ENCODE measurements at places on chromosomes 4 and X.

DNA sequence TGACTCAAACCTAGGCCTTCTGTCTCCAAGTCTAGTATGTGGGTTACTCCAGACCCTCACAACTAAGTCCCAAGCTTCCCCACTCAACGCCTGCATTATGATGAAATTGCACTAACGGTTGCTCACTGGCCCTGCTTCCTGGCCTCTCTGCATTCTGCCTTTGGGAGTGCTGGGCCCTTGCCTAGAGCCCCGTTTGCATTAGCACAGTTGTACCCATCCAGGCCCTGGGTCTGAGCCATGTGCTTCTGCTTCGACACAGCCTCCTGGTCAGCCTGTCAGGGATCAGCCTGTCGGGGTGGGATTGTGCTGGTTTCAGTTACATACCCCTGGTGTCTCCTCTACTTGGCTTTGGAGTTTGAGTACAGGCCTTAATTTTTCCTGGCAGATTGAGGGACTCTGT is 58.4 kb downstream of the DCUN1D4 start:
- no peak for DNase-seq

- DNase-seq = no peak
Measured at GRCh38 chr4:2273657-2274319, 11.9 kb upstream of the MXD4 start.

DNA sequence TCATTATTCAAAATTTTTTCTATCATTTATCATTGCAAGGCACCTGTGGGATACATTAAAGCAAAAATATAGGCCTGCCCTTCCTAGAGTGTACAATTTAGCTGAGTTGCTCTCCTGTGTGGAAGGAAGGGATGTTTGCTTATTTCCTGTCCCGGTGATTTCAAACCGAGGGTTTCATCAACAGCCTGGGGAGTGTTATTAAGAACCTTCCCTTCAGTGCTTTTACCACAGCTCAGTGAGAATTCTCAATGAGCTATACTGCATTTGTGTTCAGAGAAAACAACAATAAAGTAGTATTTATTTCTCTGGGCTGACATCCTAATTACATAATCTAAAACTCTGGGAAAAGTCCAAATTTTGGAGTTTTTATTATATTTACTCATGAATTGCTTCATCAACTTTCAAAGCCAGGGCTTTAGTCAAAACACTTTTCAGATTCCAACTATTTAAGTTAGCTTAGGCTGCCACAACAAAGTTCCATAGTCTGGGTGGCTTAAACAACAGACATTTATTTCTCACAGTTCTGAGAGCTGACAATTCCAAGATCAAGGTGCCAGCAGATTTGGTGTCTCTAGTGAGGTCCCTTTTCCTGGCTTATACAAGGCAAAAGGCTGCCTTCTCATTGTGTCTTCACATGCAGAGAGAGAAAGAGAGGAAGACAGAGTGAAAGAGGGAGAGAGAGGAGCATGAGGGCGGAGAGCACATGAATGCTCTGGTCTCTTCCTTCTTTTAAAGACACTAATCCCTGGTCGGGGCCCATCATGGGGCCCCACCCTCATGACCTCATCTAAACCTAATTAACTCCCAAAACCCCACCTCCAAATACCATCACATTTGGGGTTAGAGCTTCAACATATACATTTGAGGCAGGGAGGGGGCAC is 62.6 kb downstream of the MMRN1 start:
- no peak for DNase-seq

DNA sequence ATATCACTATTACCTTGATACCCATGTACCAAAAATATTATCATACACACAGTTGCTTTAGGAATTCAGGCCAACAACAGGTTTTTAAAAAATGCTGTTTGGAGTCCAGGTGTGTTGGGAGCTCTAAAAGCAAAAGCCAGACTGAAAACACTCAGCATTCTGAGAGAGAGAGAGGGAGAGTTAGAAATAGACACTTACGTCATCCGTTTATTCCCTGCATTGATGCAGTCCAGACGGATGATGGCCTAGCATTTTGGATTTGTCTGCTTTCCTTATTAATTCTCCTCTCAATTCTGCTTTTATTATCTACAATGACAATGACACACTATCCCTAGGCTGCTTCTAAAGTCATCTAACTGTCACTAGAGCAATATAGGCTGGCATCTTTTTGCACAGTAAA is 358.3 kb upstream of the BOD1L1 start:
- DNase-seq = no peak

DNA sequence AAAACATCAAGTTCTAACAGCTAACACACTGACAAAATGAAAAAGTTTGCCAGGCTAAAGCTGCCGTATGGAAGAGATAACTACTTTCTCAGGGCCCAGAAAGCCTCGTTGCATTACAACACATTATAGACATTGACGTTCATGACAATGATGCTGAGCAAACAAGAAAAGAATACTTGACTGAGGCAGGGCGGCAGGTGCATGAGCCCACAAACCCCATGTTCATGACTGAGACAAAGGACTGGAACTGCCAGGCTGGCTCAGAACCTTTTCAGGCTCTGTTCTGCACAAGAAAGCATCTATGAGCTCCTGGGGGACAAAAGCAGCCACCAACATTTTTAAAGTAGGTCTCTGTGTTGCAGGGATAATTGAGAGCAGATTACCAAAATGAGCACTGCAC is 13.6 kb downstream of the TLR6 start:
- no peak for DNase-seq

DNA sequence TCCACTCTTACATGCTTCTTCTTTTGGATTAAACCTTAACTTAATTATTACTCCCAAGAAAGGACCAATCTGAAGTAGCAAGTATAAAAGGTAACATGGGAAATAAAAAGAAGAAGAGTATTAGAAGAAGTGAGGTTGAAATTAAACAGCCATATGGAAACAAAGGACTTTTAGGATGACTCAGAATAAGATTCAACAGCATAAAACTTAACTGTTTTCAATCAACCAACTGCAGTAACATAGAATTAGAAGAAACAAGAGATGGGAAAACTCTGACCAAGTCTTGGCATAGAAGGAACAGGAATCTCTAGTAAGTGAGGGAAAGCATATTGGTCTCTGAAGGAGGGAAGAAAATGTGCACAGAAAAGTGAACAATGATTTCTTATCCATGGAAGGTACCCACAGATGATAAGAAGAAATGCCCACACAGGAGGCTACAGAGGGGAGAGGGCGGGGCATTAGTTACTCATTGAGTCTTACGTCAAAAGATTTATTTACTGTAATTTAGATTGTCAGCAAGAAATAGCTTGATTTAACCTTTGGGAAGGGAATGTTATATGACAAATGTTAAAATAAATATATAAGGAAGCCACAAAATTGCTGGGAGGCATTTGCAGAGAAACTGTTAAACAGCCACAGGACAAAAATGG is 177.3 kb downstream of the BANK1 start:
- DNase-seq = no peak

GRCh38 chr4:84878546-84878945 is 87.9 kb downstream of the WDFY3 start:
- no peak for DNase-seq

- DNase-seq = no peak
Measured at GRCh38 chrX:46168254-46168653, 377.0 kb downstream of the ZNF674 start.
